Right renal cortex interstitium (tissue), 3 donors: ENCODE measurements at places on chromosomes 11 and 22. TPM values are rescaled to one million over a fixed set of nuclear protein-coding genes. Genes with fewer than 3 reads are reported as not detected.

OR8K3 gene
- not detected for polyA plus RNA-seq

P2RX3 gene
- 0.42 TPM for polyA plus RNA-seq

RTN4R gene
- 4.5 TPM for polyA plus RNA-seq

OR8G5 gene
- polyA plus RNA-seq: not detected

TRIM48 gene
- not detected for polyA plus RNA-seq

SLC1A2 gene
- 0.22 TPM for polyA plus RNA-seq

DNAJB7 gene
- 0.33 TPM for polyA plus RNA-seq

MSANTD4 gene
- 43.0 TPM for polyA plus RNA-seq

APOL3 gene
- polyA plus RNA-seq: 15.5 TPM

DLG2 gene
- 14.0 TPM for polyA plus RNA-seq

DEFB131B gene
- polyA plus RNA-seq: not detected

DNA sequence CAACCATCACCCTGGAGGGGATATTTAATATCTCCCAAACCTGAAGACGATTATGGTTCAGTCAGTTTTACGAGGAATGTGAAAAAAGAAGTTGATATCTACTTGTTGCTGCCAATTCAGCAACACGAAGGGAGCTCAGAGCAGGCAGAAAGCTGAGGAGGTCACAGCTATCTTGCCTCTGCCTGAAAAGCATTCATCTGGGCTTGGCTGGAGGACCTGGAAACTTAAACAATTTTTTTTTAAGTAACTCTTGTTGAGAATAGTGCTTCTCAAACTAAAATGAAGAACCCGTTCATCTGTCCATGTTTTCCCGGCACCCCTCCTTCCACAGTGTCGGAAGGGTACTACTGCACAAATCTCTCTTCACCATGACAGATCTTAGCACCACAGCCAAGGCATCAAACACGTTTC lies 98.9 kb downstream of the MICAL3 start:
- no peak for DNase-seq

DNA sequence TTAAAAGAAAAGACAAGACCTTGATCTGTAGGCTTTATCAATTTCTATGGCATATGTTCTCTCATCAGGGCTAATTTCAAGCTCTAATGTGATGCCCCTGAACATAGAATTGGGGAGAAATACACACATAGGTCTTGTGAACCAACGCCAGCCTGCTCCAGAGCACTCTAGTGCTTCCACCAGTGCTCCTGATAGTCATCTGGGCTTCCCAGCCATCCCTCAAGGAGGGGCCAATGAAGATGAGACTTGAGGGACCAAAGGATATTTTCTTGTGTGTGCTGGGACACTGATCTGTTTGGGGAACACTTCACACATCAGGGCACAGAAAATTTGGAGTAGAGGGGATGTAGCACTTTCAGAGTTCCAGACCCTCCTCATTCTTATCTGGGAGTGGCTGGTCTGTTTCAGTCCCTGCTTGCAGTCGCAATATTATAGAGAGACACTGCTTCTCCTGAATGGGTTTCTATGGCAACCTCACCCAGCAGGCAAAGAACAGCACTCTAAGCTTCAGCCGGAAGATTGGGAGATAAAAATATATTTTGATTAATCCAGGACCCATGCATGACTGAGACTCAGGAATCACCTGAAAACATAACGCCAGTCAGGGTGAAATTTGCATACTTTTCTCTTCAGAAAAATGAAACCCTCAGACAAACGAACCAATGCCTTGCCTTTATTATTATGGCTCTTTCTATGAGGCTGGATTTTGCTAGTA lies 28.4 kb upstream of the SCN3B start:
- no peak for DNase-seq

GRCh38 chr11:62604460-62605120 lies 2.9 kb upstream of the MTA2 start:
- DNase-seq: no peak

DNA sequence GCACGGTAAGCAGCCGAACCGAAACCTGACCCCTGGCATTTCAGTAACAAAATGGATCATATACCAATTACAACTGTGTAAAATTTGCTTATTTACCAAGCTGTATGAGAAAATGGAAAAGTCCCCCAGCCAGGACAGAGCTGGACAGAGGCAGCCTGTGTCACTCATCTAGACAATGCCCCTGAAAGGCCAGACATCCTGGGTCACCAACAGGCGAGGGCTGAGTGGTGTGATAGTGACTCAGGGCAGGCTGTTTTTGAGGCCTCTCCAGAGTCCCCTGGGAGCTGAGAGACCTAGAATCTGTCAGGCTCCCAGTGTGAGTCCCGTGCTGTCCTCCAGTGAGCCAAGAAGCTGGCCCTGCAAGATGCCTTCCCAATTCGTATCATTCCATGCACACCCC lies 680.4 kb downstream of the TBC1D22A start:
- no peak for DNase-seq

GRCh38 chr22:31818481-31819392 lies 64.9 kb downstream of the DEPDC5 start:
- DNase-seq: no peak

GRCh38 chr22:45869340-45869847 lies 107.6 kb downstream of the WNT7B start:
- DNase-seq: no peak

- DNase-seq: no peak
These were observed 8.5 kb upstream of the CCDC34 start for GRCh38 chr11:27371489-27371888.

DNA sequence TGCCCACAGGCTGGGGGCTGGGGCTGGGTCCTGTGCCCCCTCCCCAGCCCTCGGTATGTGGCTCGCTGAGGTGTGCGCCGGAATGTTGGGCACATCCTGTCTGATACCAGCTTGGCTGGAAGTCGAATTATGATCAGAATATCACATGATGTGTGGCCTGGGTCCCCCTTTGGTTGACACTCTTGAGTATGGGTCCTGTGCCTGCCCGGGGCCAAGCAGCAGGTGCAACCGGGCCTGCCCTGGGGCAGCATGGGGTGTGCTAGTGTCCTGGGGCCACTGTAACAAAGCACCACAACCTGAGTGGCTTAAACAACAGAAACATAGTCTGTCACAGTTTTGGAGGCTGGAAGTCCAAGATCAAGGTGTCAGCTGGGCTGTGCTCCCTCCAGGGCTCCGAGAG lies 52.7 kb downstream of the PARVB start:
- DNase-seq: no peak

- DNase-seq: no peak
These were observed 6.8 kb upstream of the OR2AT4 start for GRCh38 chr11:75103380-75104026.

DNA sequence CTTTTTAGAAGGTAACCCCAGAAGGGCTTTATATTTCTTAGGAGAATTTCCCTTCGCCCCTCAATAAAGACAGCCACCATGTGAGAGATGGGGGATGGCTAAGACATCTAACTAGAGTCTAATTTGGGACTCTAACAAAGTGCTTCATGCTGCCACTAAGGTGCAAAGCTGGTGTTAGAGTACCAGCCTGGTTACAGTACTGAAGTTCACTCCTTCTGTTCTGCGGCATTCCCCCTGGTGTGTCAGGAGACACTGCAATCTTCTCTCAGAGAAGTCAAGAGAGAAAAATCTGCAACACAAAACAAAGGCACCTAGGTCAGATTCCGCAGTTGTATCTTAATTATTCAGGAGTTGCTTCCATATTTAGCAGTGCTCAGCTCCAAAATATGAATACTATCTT lies 603.0 kb upstream of the CADM1 start:
- no peak for DNase-seq

DNA sequence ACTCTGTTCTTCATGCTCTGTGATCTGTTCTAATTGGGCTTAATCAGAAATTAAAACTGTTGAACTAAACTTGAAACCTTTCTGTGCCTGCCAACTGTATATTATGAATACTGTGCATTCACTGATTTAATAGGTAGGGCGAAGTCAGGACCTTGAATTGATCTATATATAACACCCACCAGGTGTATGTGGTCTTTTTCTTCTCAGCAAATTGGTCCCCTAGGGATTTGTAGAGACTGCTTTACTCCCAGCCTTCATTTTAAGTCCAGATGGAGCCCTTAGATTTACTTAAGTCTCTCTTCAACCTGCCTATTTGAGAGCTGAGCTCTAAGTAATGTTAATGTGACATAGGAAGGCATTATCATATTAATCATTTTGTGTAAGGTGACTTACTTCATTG lies 257.5 kb downstream of the TMEM135 start:
- DNase-seq: no peak

GRCh38 chr11:11708256-11708655 lies 86.5 kb upstream of the GALNT18 start:
- DNase-seq: no peak

DNA sequence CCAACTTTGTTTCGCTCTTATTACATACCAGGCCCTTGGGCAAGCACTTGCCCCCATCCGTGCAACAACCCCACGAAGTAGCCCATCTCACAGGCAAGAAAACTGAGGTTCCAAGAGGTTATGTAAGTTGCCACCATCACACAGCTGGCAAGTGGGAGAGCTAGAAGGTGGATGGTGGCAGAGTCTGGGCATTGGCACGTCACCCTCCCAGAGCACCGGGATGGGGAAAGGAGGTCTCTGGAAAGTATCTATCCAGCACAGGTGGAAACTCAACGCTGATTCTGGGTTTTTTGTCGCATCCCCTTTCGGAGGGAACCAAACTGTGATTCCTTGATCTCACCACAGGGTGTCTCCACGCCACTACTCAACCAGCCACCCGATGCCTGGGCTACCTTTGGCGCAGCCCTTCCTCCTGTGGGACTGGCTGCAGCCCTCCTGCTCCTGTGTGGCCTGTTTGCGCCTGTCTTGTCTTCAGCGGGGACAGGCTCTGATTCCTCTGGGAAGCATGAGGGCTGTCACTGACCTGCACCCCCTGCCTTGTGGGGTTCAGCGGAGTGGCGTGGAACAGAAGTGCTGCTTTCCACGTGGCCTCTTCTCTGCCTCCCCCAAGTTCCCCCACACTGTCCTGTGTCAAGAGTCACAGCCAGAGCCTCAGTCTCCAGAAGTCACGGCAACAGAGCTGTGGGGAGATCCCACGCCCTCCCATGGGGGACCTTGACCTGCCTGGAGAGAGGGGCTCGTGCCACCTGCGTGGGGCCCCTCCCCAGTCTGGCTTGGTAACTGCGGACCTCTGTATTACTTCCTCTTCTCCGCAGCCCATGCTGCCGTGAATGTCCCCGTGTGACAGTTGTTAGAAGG lies 34.4 kb upstream of the TRIM29 start:
- DNase-seq: no peak

DNA sequence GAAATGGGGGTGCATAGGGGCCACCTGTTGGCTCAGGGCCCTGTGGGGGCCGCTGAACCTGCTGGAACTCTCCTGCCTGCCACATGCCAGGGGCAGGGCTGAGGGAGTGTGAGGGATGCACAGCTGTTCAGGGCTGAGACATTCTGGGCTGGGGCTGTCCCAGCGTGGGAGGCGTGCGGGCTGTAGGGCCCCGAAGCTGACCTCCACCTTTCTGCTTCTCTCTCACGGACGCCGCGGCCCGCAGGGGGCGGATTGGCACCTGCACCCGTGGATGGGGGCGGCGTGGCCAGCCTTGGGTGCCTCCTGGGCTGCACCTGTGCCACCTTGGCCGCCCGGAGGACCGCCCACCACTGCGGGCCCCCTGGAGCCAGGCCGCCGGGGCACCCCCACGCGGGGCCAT lies 4.1 kb downstream of the CCDC188 start:
- no peak for DNase-seq

GRCh38 chr11:29485641-29486040 lies 531.2 kb downstream of the KCNA4 start:
- no peak for DNase-seq

GRCh38 chr11:69275178-69275577 lies 18.8 kb upstream of the MYEOV start:
- DNase-seq: no peak

DNA sequence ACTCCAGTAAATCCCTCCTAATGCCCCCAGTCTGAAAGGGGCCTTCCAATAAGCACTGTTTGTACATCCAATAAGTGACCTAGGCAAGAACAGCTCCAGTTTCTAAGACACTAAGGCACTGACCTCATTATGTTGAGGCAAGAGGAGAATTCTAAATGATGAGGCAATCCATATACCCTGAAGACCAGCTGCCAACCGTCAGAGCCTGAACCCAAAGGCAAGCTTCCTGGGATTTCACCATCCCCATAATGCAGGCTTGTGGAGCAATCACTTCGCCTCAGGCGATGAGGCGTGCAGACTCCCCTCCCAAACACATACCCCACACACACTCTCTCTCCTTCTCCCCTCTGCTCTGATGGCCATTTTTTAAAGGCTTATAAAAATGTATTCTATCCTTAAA lies 49.5 kb downstream of the LGR4 start:
- DNase-seq: no peak

- DNase-seq: no peak
These were observed 23.6 kb upstream of the CHORDC1 start for GRCh38 chr11:90246468-90246867.

DNA sequence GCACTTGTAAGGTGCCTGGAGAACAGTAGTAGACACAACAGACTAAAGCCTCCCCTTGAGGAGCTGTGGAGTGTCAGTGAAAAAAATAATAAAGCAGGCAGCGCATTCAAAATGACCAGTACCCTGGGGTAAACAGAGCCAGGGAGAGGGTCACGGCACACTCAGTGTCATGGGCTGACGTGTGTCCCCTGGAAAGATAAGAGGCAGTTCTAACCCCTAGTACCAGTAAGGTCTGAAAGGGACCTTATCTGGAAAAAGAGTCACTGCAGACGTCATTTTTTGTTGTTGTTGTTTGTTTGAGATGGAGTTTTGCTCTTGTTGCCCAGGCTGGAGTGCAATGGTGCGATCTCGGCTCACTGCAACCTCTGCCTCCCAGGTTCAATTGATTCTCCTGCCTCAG lies 32.0 kb downstream of the DUSP8 start:
- DNase-seq: no peak
